Caki2 (cell line): ENCODE measurements at places on chromosomes 7 and 10. TPM values are rescaled to one million over a fixed set of nuclear protein-coding genes. Genes with fewer than 3 reads are reported as not detected.

GPRIN2 gene
- 4.3 and 6.3 TPM in 2 replicates for total RNA-seq

CYP2W1 gene
- total RNA-seq, result not detected in 2 replicates

FOXI2 gene
- total RNA-seq, result not detected in 2 replicates

SPAM1 gene
- not detected in 2 replicates for total RNA-seq

PRR15 gene
- 4.2 and 12.7 TPM in 2 replicates for total RNA-seq

CALML3 gene
- not detected in 2 replicates for total RNA-seq
